ENCODE measurements at places on chromosomes 5 and 9. TPM values are rescaled to one million over a fixed set of nuclear protein-coding genes. Genes with fewer than 3 reads are reported as not detected.

Gene PDGFRB
- 71.2 TPM for total RNA-seq

Gene CCDC187
- total RNA-seq = 13.8 TPM

Gene GHR
- 4.7 TPM for total RNA-seq

Gene LHX2
- 2.0 TPM for total RNA-seq

Gene SUSD3
- 537 TPM for total RNA-seq

Gene PCSK5
- 27.5 TPM for total RNA-seq

Gene MYMK
- not detected for total RNA-seq

Gene USP20
- 48.3 TPM for total RNA-seq

Gene FOXD4L5
- total RNA-seq = 0.24 TPM

Gene ZNF622
- total RNA-seq = 24.8 TPM

Gene SMIM33
- total RNA-seq = 0.16 TPM

Gene LCN1
- not detected for total RNA-seq

Gene PJA2
- total RNA-seq = 112 TPM

Gene CAVIN4
- 3.5 TPM for total RNA-seq

Gene ZNF618
- total RNA-seq = 15.2 TPM

DNA sequence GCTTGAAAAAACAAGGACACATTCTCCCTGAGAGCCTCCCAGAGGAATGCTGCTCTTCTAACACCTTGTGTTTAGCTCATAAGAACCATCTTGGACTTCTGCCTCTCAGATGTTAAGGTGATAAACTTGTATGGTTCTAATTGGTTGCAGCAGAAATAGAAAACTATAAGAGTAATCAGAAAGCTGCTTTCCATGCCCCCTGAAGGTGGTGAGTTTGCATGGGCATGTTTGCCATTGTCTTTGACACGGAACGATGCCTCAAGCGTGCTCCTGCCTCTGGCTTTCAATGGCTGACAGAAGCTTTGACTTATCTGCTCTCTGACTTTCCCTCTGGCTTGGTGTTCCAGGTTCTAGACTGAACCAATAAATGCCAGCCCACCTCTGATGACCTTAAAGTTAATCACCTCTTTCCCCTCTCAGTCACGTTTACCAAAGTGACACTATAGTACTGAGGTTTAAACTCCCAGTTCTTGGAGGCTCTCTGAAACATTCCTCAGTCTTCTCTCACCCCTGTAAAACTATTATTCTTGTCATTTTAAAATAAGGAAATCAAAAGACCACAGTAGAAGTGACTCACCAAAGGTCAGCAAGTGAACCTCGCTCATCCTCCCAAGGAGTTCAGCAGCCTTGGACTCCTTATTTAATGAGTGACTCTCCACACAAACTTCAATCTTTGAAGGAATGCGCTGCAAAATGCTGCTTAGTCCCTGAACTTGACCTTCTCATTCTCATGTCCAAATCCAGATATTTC, 103.6 kb downstream of the PIK3R1 start:
- no peak overlapping the region for H3K4me3 ChIP-seq
- H3K36me3 ChIP-seq = no peaks in the 10 kb centered on the region
- H3K27ac ChIP-seq = no peak overlapping the region
- peaks cover 9% of the 10 kb centered on the region for H3K4me1 ChIP-seq
- DNase-seq = no peak
- H3K27me3 ChIP-seq = no peaks in the 10 kb centered on the region

- no peaks in the 10 kb centered on the region for H3K4me1 ChIP-seq
- no peak overlapping the region for H3K4me3 ChIP-seq
- H3K27me3 ChIP-seq = no peaks in the 10 kb centered on the region
Observed at GRCh38 chr5:126376443-126376842, 46.8 kb upstream of the GRAMD2B start.

DNA sequence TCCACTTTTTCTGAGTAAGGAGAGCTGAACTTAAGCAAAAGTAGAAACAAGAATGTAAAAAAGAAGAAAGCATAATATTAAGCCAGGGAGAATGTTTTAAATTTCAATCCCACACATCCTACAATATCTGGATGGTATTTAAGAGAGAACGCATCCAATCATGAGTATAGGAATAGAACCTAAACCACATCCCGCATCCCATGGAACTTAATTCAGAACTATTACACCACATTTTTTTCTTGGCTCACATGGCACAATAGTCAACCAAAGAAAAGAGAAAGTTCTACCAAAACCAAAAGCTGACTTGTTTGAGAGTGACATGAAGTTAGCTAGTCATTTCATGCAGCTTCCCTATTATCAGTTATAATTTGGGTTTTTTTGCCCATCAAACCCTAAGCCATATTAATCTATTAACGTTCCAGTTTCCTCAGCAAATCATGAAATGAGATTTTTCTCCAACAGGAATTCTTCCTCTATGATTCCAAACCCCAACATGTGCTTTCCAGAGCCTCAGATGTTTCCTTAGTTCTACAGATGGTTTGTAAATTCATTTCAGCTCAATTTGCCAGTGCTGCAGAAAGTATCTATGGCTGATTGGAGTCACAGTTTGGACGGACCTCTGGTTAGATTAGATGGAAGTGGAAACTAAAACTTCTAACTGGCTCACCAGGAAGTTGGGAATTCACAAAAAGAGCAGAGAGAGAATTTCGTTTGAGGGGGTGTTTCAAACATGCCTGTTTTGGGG, 22.5 kb downstream of the ADAMTSL1 start:
- no peak overlapping the region for H3K27ac ChIP-seq
- no peaks in the 10 kb centered on the region for H3K36me3 ChIP-seq
- no peak for DNase-seq
- H3K27me3 ChIP-seq = no peaks in the 10 kb centered on the region

- H3K27ac ChIP-seq = peak overlapping the region; percentile 52
- peak; percentile 96 for DNase-seq
- no peaks in the 10 kb centered on the region for H3K27me3 ChIP-seq
Observed at GRCh38 chr9:121954477-121955140, 138.5 kb downstream of the TTLL11 start.

GRCh38 chr9:70551396-70551795, 136.9 kb upstream of the KLF9 start:
- H3K27me3 ChIP-seq = no peaks in the 10 kb centered on the region
- H3K27ac ChIP-seq = no peak overlapping the region
- no peaks in the 10 kb centered on the region for H3K36me3 ChIP-seq
- H3K4me3 ChIP-seq = no peak overlapping the region
- DNase-seq = no peak

GRCh38 chr5:74242516-74242915, 398.0 kb downstream of the ENC1 start:
- no peaks in the 10 kb centered on the region for H3K36me3 ChIP-seq
- H3K4me3 ChIP-seq = no peak overlapping the region
- no peak overlapping the region for H3K27ac ChIP-seq
- DNase-seq = no peak

DNA sequence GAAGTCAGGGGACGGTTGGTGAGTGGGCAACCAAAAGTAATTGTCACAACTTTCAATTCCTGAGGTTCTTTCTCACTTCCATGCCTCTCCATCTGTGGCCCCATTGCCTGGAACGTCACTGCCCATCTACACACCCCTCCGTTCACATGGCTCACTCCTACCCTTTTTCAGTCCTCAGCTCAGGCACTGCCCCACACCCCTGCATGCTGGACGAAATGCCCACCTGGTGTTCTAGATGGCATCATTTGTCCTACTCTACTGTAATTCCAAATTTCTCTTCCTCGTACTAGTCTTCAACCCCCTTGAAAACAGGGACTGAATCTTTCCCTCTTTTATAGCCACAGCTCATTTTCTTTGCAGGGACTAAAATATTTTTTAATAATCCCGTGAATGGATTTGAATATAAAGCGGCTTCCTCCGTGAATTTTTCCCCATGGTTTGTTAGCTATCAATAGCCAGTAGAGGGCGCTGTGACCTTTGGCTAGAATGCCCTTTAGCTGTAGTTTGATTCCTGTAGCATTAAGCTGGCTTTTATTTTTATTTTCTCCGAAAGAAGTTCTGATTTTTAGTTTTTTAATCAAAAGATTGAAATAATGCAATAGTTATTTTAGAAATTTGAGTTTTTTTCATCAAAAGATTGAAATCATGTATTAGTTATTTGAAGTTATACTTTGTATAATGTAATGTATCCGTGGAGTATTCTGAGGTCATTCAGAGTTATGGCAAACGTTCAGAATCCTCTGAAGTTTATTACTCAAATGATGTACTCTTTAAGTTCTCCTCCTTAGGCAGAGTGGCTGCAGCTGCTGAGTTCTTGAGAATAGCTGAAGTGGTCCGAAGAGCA, 232.1 kb downstream of the SH3GL2 start:
- H3K27ac ChIP-seq = no peak overlapping the region
- H3K4me3 ChIP-seq = no peak overlapping the region
- H3K27me3 ChIP-seq = no peaks in the 10 kb centered on the region
- DNase-seq = peak; percentile 85
- no peaks in the 10 kb centered on the region for H3K4me1 ChIP-seq

DNA sequence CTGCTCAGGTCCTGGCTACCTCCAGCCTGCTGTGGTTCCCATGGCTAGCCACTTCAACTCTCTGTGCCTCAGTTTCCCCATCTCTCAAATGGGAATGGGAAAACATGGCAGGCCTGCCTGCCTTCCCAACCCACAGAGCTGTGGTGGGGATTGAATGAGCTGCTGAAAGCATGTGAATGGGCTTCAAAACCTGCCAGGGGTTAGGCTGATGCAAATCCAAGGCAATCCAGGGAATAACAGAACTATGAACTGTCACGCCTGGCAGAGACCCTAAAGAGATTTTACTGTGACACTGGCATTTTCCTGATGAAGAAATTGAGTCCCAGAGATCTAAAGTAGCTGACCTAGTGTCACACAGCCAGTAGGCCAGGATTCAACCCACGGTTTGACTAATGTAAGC, 29.9 kb upstream of the TCF7 start:
- DNase-seq = no peak
- H3K27me3 ChIP-seq = no peaks in the 10 kb centered on the region
- H3K4me3 ChIP-seq = no peak overlapping the region

DNA sequence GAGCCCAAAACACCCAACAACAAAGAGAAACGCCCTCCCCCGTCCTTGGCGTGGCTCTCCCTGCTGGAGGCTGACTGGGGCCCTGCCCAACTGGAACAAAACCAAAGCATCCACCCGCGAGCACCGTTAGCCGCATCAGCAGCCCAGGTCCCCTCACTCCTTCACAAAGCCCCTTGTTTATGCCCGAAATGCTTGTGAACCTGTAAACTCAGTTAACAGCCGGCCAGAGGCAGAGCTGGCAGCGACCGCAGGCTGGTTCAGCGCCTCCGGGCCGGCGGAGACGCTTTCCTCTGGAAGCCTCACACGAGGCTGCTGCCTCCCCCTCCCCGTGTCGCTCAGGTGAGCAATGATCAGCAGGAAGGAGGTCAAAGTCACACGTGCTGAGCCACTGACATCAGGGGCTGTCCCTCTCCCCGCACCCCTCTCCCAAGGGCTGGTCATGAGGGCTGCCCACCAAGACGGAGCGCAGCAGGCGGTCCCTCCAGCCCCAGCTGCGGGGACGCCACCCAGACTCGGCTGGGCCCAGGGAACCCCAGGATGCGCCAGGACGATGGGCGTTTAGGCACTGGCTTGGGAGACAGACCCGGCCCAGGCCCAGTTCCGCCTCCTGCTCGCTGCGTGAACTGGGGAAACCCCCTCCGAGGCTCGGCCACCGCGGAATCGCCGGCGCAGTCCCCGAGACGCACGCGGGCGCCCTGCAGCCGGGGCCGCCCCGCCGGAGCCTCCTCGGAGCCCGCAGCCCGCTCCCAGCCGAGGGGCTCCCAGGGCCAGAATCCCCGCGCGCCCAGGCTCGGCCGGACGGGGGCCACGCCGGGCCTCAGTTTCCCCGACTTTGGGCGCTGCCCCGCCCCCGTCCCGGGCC, 563 bp downstream of the SNAPC4 start:
- H3K4me1 ChIP-seq = peaks cover 13% of the 10 kb centered on the region
- DNase-seq = peak; percentile 42
- peak overlapping the region; percentile 84 for H3K4me3 ChIP-seq
- no peaks in the 10 kb centered on the region for H3K27me3 ChIP-seq
- no peaks in the 10 kb centered on the region for H3K36me3 ChIP-seq
- H3K27ac ChIP-seq = peak overlapping the region; percentile 56

DNA sequence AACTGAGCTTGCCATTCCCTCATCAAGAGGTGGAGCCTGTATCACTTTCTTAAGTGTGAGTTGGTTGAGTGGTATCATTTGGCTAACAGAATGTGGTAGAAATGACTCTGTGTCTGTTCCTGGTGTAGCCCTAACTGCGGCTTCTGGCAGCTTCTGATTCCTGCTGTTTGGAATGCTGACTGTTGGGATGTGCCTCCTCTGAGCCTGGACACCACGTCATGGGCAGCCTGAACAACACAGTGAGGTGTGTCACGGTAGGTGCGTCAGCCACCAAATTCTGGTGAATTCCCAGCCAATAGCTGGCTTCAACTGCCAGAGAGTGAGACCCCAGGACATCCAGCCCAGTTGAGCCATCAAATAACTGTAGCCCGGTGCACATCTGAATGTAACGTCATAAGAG, 6.1 kb upstream of the C9orf152 start:
- H3K4me1 ChIP-seq = no peaks in the 10 kb centered on the region
- no peaks in the 10 kb centered on the region for H3K27me3 ChIP-seq
- H3K4me3 ChIP-seq = no peak overlapping the region
- DNase-seq = no peak

- no peaks in the 10 kb centered on the region for H3K27me3 ChIP-seq
- DNase-seq = peak; percentile 67
- H3K36me3 ChIP-seq = no peaks in the 10 kb centered on the region
- peak overlapping the region; percentile 92 for H3K4me3 ChIP-seq
Observed at GRCh38 chr5:150487199-150488061, 20.5 kb upstream of the NDST1 start.

- no peaks in the 10 kb centered on the region for H3K4me1 ChIP-seq
- no peak overlapping the region for H3K4me3 ChIP-seq
- DNase-seq = no peak
- no peaks in the 10 kb centered on the region for H3K36me3 ChIP-seq
Observed at GRCh38 chr9:65409471-65409980, 124.5 kb upstream of the FOXD4L5 start.

DNA sequence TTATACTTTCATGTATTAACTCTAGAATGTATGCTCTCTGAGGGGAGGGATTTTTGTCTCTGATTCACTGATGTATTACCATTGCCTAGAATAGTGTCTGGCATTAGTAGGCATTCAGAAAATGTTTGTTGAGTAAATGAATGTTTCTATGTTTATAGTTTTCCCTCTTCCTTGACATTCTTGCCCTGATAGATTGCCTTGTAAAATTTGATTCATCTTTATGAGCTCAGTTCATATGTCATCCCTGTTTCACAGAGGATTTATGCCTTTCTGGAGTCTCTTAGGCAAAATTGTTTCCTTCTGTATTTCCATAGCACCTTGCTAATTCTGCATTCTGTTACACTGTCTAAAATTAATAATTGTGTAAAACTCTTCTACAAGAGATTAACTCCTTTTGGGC, 72.3 kb downstream of the RASA1 start:
- H3K4me3 ChIP-seq = no peak overlapping the region
- H3K27me3 ChIP-seq = no peaks in the 10 kb centered on the region
- no peaks in the 10 kb centered on the region for H3K4me1 ChIP-seq
- no peak overlapping the region for H3K27ac ChIP-seq
- H3K36me3 ChIP-seq = no peaks in the 10 kb centered on the region
- DNase-seq = no peak

DNA sequence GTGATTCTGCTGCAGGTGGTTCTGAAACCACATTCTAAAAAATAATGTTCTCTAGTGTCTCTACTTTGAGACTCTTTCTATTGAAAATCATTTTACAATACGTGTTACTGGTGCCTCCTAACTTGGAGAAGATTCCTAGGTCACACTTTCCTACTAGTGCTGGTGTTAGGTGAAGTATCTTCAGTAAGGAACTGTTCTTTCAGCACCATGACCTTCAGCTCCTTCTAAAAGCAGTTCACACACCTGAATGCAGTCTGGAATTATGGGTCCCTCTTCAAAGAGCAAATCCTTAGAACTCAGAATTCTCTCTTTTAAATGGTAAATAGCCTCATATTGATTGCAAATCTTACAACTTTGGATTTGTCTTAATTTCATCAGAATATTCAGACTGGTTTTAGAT, 10.6 kb upstream of the DPYSL3 start:
- no peak overlapping the region for H3K4me3 ChIP-seq
- H3K27ac ChIP-seq = no peak overlapping the region
- DNase-seq = no peak
- H3K4me1 ChIP-seq = no peaks in the 10 kb centered on the region
- no peaks in the 10 kb centered on the region for H3K36me3 ChIP-seq
